GM23248 (cell line): ENCODE measurements at places on chromosomes 4 and X. TPM values are rescaled to one million over a fixed set of nuclear protein-coding genes. Genes with fewer than 3 reads are reported as not detected.
A peak's percentile ranks its signal among the peaks of the same experiment; 100 is the strongest.

CACNA1F gene
- not detected in 2 replicates for polyA plus RNA-seq

ANTXR2 gene
- polyA plus RNA-seq = 74.9 and 77.2 TPM in 2 replicates

DNA sequence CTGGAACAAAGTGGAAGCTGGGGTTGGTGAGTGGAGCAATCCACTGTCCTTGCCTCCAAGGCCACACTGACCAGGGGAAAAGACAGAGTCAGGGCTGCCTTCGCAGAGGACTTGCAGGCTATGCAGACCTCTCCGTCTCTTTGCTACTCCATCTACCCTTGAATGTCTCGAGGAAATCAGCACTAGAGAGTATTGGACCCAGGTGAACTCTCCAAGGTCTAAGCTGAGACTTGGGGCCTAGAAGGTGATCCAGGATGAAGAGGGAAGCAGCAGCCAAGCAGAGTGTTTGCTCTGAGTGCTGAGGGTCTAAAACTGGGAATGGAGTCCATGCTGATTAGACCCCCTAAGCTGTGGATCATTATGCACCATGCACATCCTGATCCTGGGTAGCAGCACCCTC lies 54.5 kb downstream of the ANXA3 start:
- DNase-seq = no peak

GRCh38 chr4:8528713-8529112 lies 51.5 kb upstream of the GPR78 start:
- peak; percentile 71 for DNase-seq

DNA sequence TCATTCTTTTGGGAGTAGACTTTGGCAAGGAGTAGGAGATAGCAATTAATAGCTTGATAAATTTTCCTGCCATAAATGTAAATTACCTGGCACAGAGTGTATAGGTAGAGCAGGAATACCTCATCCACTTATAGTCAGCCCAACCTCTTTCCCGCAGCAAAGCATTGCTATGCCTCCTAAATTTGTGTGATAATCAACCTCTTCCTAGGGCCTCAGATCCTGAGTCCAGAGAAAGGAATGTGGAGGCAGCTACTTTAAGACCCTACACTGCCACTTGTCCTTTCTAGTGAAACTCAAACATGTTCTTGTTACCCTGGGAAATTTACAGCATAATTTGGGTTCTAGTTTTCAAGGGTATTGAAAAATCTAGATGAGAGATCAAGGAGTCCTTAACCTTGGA lies 919.0 kb downstream of the RAPGEF2 start:
- no peak for DNase-seq
